Naive thymus-derived CD8-positive, alpha-beta T cell (primary cell): ENCODE measurements at places on chromosomes 7 and 10. TPM values are rescaled to one million over a fixed set of nuclear protein-coding genes. Genes with fewer than 3 reads are reported as not detected.

The PSMG3 gene
- 26.1 TPM for total RNA-seq

DNA sequence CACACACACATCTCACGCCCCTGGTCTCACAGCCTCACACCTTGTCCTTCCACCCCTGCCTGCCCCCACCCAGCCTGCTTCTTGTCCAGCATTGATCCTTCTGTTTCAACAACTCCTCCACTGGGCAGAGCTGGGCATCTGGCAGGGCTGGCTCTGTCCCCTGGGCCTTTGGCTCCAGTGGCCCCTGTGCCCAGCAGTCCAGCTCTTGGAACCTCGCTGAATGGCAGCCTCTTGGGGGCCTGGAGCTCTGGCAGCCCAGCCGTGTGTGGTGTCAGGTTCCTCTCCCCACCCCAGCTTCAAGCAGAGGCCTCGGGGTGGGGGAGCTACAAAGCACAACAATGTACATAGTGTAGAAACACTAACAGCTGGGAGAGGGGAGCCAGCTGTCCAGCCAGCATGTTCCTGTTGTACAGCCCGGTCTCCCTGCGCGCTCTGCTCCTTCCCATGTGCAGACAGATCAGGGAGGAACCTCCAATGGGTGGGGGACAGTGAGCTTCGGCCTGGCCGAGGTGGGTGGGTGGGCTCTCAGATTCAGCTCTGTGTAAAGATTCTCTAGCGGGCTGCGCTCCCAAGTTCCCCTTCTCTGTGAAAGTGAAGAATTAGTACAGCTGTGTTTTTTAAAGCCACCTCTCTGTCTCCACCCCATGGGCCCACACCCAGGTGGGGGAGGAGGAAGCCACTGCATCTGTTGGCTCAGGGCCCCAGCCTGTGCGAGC, 19.4 kb downstream of the ZMIZ2 start:
- DNase-seq = peak; percentile 70

GRCh38 chr7:156005202-156005691, 193.0 kb upstream of the SHH start:
- no peak for DNase-seq

The ADARB2 gene
- not detected for total RNA-seq

GRCh38 chr10:69295027-69295636, 16.8 kb downstream of the HK1 start:
- no peak for DNase-seq

The ATRNL1 gene
- not detected for total RNA-seq

- DNase-seq = no peak
Measured at GRCh38 chr7:8436965-8437364, 3.6 kb downstream of the NXPH1 start.

DNA sequence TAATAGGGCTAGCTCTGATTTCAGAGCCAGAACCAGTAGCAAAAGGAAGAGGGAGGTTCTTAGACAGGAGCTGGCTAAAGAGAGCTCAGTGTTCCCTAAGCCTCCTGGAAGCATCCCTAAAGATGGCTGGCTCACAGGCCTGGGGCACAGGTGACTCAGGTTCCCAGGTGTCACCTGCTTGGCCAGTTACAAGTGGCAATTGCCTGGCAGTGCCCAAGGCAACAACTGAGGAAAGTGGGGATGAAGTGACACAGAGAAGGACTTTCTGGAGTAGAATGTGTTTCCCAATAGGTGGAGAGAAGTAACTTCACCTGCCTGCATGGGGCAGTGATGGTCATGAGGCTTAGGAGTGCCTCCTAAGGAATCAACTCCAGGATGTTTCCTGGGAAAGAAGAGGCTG, 66.5 kb upstream of the EEPD1 start:
- DNase-seq = no peak

DNA sequence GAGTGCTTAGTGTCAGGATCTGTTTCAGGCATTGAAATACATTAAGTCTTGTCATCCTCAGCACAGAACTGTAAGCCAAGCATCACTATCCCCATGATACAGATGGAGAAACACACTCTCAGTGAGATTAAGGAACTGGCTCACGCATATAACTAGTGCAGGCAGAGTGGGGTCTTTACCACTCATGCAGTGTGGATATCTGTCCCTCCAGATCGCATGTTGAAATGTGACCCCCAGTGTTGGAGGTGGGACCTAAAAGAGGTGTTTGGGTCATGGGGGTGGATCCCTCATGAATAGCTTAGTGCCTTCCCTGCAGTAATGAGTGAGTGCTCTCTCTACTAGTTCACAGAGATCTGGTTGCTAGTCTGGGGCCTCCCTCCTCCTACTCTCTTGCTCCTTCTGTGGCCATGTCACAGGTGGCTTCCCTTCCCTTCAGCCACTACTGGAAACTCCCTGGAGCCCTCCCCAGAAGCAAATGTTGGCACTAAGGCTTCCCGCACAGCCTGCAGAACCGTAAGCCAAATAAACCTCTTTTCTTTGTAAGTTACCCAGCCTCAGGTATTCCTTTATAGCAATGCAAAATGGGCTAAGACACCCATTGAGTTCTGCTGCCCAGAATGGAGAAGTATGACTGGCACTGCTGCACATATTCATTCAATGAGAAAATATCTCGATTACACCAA, 31.8 kb upstream of the MSMB start:
- DNase-seq = no peak

GRCh38 chr10:70722820-70723424, 50.6 kb downstream of the ADAMTS14 start:
- DNase-seq = no peak

The ARHGEF5 gene
- 12.9 TPM for total RNA-seq

DNA sequence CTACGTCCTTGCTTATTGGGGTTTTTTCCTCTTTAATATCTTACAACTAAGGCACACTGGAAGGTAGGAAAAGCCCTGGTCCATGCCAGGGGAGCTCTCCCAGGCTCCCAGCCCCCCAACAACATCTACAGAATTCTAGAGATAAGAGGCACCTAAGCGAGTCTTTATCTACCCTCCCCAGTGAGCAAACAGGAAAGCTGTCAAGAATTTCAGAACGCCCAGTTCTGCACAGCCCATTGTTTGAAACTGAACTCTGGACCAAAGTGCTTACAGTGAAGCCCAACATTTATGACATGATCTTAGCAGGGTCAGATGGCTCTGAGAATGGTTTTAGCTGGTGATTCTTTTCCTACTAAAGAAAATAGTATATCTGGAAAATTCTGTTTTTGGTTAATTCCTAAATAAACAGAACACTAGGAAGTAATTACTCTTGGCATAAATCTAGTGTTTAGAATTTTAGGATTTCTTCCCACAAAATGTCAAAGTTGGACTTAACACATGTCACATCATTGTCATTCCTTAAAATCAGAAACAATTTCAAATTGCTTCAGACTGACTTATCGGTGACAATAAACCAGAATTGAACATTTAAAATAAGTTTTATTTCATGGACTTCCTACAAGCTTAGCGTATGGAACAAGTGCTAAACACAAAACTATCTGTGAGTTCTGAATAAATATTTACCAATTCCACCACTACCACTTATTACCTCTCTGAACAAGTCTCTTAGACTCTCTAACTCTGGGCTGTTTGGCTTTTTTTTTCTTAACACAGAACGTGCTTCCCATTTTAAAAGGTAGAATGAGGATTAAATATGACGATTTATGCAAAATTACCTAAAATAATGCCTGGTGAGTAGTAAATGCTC, 31.3 kb upstream of the RNF32 start:
- DNase-seq = no peak

DNA sequence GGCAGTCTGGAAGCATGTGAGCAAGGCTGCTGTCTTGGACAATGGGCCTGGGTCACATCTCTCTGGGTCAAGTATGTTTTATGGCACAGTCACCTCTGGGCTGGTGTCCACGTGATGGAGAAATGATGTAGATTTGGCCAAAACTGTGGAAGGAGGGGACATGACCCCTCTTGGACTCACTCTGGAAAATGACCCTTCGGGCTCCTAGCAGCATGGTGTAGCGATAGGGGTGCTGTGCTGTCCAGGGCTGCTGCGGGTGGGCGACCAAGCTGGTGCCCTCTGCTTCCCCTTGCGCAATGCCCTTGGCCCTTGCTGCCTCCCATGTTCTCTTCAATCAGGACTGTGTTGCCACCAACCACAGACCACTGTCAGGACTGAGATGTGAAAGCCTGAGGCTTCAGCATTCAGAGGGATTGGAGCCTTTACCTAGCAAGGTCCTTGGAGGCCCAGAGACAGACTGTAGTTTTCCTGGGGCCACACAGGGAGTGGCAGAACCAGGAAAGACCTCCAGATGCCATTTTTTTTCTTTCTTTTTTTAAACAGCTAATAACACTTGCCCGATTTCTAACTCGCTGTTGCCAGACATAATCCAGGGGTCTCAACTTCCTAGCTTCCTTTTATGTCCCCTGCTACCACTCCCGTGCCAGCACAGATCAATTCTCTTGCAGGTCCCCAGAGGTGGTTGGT, 6.1 kb downstream of the CYP26A1 start:
- no peak for DNase-seq

The FRMPD2 gene
- total RNA-seq = not detected

The VIM gene
- 593 TPM for total RNA-seq

DNA sequence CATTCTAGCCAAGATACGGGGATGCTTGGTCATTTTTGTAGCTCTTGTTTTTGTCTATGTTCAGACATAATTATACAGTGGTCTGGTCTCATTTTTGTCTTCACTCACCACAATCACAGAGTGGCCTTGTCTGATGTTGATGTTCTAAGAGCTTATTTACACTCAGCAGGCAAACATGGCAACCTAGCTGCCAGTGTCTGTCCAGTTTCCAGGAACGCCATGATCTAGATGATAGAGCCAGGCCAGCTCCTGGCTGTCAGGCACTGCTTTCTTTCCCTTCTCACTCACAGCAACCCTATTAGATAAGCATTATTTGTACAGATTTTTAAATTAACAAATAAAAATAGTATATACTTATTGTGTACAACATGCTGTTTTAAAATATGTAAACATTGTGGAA, 98.6 kb upstream of the PHF14 start:
- no peak for DNase-seq

GRCh38 chr10:50596897-50597296, 26.9 kb downstream of the SGMS1 start:
- DNase-seq = no peak

DNA sequence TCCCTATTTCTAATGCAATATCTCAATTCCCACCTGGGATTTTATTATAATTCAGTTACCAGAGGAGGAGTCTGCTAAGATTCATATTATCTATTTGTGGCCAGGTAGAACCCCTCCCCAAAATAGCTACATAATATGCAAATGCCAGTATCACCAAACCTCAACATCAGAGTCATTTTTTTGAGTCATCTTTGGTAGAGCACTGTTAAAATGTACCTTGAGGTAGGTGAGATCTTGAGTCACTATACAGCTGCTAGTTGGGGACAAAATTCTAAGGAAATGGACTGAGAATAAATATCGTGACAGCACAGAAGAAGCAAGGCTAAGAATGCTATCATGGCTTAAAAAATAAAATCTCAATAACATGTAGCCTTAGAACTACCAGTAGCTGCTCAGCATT, 4.7 kb upstream of the CRYGN start:
- no peak for DNase-seq

GRCh38 chr7:65269150-65269856, 104.4 kb upstream of the ZNF92 start:
- DNase-seq = no peak
